ENCODE measurements at places on chromosomes 4 and X.

DNA sequence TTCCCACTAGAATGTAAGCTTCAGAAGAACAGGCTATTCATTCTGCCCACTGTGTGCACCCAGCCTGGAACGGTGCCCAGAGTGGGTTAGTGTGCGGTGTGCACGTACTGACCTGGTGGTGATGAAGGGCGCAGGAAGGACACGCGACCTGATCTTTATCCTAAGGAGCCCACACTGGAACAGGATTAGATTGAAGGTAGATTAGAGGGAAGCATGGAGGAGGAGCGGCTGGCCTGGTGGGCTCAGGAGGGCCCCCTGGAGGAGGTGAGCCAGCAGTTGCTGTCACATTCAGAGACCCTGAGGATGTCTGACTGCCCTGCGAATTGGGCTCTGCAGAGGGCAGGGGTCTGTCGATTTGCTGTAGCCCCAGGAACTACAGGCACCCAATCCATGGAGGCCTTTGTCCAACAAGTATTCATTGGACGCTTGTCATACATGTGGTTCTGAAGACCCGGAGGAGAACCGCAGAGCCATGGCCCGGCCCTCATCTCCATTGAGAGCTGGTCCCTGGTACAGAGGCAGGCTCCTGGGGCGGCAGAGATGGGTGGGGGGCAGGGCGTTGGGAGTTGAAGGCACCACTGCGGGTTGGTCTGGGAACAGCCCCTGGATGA is 73.2 kb downstream of the HTRA3 start:
- DNase-seq: no peak

DNA sequence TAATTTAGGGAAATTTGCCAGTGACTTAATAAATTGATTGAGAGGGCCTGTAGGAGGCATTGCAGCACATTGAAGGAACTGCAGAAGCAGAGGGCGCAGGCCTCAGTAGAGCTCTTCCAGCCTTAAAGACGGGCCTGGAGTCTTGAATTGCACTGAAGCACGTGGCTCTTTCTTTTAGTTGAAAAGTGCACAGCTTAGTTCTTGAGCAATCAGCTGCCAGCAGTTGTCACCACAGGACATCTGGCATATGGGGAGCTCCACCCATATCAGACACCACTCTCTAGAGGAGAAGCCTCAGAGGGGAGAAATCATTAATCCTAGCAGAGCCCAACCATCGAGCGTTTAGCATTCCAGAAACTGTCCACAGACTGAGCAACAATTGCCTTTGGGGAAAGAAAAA is 16.0 kb upstream of the FGF16 start:
- no peak for DNase-seq

DNA sequence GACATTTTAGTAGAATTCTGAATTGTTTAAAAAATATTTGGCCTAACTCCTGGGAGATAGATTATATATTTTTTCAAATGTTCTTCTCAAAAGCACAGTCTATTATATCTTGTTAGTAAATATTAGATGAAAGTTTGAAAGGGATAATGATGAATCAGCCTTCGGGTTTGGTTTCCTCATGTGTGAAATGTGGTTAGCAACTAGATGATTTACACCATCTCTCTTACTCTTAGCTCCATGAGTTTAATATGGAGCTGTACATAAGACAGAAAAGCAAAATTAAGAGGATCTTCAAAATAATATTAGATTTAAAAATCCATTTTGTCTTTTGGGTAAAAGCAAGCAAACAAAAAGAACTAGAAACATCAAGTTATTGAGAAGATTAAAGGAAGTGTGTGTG is 120.8 kb upstream of the SFRP2 start:
- DNase-seq: no peak

- DNase-seq: no peak
These were observed 35.7 kb upstream of the HGFAC start for GRCh38 chr4:3406021-3406420.

GRCh38 chrX:154022108-154022507 is 2.4 kb upstream of the IRAK1 start:
- no peak for DNase-seq

DNA sequence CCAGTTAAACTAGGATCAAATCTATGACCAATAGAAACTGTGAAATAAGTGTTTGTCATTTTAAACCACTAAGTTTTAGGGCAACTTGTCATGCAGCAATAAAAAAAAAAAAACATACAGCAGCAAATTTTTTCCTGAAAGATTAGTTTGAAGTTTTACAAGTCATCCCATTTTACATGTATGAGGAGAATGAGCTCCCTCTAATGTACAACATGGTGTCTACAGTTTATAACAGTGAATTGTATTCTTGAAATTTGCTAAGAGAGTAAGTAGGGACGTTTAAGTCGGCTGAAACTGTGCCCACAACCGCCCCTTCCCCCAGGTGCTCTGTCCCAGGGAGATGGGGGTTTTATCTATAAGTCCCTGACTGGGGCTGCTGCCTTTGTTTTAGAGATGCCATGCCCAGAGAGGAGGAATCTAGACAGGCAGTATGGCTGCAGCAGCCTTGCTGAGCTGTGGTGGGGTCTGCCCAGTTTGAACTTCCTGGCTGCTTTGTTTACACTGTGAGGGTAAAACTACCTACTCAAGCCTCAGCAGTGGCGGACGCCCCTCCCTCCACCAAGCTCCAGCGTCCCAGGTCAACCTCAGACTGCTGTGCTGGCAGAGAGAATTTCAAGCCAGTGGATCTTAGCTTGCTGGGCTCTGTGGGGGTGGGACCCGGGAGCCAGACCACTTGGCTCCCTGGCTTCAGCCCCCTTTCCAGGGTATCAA is 499.3 kb upstream of the CT83 start:
- DNase-seq: no peak

DNA sequence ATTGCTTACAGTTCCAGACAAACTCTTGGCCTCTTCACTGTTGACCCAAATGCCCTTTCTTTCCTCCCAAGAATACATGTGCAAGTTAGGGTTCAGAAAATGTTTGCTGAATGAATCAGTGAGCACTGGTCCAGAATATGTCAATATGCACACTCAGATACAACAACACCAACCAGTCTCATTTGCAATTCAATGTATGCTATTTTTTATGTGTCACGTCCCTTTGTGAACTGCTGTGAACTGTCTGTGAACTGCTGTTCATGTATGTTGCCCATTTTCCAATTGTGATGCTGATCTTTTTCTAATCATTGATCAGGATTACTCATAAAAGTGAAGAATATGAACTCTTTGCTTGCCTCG is 17.8 kb downstream of the GAB3 start:
- DNase-seq: no peak

DNA sequence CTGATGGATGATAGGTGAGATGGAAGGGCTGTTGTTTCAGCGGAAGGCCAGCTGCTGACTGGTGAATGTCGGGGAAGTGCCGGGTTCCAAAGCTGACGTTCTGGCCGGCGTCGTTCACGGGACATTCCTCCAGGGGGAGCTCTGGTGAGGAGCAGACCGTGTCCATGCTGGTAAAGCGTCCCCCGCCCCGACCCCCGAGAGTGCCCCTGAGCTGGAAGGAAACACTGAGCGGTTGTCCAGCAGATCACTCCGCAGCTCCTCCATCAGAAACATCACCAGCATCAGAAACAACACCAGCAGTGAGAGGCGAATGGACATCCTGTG is 18.6 kb upstream of the ADRA2C start:
- DNase-seq: no peak

GRCh38 chr4:1240721-1241465 is 8.0 kb downstream of the CTBP1 start:
- DNase-seq: no peak

- DNase-seq: no peak
These were observed 96.1 kb downstream of the PCDH10 start for GRCh38 chr4:133245226-133245625.

DNA sequence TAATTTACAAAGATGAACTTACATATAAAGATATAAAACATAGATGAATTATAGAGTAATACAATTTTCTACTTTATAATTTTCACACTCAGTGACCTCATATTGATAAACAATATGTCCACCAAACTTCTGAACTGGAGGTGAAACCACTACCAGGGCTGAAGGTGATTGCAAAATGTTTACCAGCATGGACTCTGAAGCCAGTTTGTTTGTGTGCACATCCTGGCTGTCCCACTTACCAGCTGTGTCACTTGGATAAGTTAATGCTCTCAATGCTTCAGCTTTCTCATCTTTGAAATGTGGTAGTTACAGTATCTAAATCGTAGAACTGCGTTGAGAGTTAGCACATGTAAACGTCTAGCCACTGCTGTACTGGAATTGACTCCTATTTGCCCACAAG is 392.6 kb downstream of the HNRNPD start:
- DNase-seq: no peak

GRCh38 chrX:115400960-115401359 is 111.4 kb downstream of the LUZP4 start:
- no peak for DNase-seq

GRCh38 chr4:146095091-146095690 is 80.3 kb upstream of the LSM6 start:
- peak; percentile 27 for DNase-seq

GRCh38 chr4:26736621-26737020 is 124.0 kb upstream of the STIM2 start:
- DNase-seq: no peak

DNA sequence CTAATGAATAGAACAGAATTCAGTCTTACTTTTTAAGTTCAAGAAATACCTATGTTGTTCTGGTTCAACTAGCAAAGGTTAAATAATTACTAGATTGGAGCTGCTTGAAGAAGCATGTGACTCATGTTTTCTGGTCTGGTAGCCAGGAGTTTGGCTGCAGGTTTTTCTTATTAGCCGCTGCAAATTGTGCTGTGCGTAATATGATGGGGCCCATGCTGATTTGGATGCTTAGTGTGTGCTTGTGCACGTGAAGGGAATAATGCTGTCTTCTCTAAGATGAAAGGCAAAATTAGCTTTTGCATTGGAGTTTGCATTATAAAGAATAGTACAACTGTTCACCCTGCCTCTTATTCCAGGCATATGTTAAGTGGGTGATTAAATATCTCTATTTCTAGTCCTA is 219.6 kb downstream of the SNCA start:
- DNase-seq: no peak

DNA sequence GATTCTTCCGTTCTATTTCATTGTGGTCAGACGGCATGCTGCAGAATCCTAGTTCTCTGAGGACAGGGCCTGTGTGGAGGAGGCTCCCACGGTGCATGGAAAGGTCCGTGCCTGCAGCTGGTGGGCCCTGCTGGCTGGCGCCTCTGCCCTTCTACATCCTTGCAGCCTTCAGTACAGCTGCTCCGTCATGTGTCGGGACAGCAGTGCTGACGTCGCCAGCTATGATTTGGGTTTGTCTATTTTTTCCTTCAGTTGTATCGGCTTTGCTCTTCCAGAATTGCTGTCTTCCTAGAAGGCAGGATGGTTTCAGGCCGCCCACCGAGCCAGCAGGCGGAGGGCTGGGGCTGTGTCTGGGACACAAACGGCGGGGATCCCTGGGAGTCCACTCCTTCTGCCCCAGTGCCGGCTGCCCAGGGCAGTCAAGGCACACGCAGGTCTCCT is 32.1 kb upstream of the CPLX1 start:
- no peak for DNase-seq

- DNase-seq: no peak
These were observed 32.9 kb downstream of the STIM2 start for GRCh38 chr4:26893491-26893890.

- no peak for DNase-seq
These were observed 512 bp downstream of the NOP14 start for GRCh38 chr4:2962614-2963174.

DNA sequence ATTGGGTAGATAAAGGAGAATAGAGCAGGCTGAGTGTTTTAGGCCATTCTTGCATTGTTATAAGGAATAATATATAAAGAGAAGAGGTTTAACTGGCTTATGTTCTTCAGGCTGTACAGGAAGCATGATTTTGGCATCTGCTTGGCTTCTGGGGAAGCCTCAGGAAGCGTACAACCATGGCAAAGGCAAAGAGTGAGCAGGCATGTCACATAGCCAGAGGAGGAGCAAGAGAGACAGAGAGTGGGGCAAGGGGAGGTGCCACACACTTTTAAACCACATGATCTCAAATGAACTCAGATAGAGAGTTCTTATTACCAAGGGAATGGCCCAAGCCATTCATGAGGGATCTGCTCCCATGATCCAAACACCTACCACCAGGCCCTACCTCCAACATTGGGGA is 4.4 kb upstream of the METTL14 start:
- DNase-seq: no peak

DNA sequence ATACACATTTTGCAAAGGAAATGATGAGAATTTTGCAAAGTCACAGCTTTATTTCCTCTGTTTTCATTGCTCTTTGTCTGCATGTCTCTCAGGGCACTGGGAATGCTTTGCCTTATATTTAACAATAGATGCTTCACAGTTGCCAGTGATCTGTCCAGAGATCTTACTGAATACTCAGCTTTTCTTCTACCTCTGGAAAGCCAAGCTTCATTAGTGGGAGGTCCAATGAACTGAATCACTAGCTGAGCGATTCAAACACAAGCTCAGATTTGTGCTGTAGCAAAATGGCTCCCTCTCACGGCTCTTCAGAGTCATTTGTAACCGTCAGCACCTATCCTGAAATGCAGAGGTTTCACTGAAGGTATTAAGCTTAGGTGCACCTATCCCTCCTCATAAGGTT is 138.9 kb downstream of the DCLK2 start:
- DNase-seq: peak; percentile 67

DNA sequence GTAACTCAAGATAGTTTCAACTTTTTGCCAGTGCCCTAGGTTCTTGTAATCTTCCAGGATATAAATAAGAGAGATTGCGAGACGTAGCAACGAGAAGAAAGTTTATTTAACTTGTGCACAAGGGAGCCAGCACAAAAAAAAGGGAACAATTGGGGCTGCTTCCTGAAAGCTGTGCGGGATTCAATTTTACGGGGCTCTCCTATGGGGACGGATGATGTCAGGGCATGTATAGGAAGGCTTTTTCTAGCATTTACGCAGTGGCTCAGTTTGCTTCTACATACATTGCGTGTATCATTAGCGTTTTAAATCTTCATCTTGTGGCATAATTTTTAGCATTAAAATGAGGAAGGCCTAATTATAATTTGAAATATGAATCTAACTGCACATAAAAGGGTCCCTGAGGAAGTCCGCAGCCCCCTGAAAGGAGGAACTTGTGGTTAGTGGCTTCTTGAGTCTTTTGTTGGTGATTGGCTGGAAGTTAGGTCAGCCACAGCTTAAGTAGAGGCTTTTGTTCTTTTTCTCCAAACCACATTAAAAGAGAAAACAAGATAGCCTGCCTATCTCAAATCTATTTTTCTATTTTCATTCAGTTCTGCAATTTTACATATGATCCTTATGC is 668.2 kb upstream of the NDST4 start:
- DNase-seq: no peak

GRCh38 chrX:133670383-133670782 is 255.1 kb upstream of the GPC4 start:
- DNase-seq: peak; percentile 4
